ENCODE measurements at places on chromosomes 4 and X.
A peak's percentile ranks its signal among the peaks of the same experiment; 100 is the strongest.

DNA sequence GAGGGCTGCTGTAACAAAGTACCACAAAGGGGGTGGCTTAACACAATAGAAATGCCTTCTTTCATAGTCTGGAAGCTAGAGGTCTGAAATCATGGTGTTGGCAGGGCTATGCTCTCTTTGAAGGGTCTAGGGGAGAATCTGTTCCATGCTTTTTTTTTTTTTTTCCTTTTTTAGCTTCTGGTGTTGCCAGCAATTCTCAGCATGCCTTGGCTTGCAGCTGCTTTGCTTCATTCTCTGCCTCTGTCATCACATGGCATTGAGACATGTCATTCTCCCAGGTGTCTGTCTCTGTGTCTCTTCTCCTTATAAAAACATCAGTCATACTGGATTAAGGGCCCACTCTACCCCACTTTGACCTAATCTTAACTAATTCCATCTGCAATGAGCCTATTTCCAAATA lies 78.6 kb upstream of the BOD1L1 start:
- no peak for DNase-seq

- DNase-seq: no peak
Observed at GRCh38 chrX:16258882-16259281, 91.6 kb downstream of the MAGEB17 start.

DNA sequence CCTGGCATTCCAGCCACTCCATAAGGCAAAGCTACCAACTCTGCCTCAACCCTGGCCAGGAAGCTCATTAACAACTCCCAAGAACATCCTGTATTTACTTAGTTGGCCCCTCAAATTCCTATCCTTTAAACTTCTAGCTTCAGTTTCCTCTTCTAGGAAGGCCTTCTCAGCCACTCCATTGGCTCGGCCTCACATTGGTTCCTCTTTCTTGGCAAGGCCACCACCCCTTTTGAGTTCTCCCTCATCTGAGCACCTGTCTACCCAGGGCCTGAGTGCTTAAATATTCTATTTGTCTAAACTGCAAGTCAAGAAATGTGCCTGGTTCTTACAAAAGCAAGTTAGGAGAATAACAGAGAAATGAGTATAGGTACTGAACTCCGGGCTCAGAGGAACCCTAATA lies 10.0 kb downstream of the SMC1A start:
- DNase-seq: no peak

GRCh38 chr4:139242511-139243051 lies 37.4 kb downstream of the MGARP start:
- DNase-seq: no peak

DNA sequence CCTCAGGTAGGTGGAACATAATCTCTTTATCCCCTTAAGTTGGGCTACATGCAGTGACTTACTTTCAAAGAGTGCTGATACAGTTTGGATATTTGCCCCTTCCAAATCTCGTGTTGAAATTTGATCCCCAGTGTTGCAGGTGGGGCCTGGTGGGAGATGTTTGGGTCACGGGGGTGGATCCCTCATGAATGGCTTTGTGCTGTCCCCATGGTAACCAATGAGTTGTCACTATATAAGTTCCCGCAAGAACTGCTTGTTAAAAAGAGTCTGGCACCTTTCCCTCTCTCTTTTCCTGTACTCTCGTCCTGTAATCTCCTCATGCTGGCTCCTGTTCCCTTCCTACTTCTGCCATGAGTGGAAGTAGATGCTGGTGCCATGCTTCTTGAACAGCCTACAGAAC lies 71.3 kb downstream of the GLRA3 start:
- no peak for DNase-seq

- DNase-seq: no peak
Observed at GRCh38 chrX:118356154-118356701, 10.3 kb downstream of the WDR44 start.

- DNase-seq: no peak
Observed at GRCh38 chr4:103757631-103758030, 37.8 kb upstream of the TACR3 start.

GRCh38 chr4:183618681-183619080 lies 40.3 kb downstream of the RWDD4 start:
- no peak for DNase-seq

DNA sequence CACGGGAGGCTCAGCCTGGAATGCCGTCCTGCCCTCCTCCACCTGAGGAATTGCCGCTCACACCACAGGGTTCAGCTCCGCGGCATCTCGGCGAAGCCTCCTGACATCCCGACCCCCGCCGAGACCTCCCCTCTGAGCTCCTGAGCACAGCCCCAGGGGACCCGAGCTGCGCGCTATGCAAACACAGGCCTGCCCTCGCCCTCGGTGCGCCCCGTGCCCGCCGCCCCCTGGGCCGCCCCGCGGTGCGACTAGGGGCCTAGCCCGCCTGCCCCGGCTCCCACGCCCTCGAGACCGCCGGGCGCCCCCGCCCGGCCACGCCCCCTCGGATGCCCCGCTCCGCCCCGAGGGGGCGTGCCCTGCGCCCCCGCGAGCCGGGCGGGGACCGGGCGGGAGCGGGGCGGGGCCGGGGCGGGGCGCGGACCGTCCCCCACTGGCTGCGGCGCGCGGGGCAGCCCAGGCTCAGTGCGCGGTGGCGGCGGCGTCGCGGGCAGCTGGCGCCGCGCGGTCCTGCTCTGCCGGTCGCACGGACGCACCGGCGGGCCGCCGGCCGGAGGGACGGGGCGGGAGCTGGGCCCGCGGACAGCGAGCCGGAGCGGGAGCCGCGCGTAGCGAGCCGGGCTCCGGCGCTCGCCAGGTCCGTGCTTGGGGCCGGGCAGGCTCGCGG lies at the start of gene FGFR3:
TSS of gene FGFR3 (plus strand) at position 462 of the 664 bp plus-strand sequence. CDS start 642 bp downstream, outside the sequence.
- DNase-seq: peak; percentile 36

DNA sequence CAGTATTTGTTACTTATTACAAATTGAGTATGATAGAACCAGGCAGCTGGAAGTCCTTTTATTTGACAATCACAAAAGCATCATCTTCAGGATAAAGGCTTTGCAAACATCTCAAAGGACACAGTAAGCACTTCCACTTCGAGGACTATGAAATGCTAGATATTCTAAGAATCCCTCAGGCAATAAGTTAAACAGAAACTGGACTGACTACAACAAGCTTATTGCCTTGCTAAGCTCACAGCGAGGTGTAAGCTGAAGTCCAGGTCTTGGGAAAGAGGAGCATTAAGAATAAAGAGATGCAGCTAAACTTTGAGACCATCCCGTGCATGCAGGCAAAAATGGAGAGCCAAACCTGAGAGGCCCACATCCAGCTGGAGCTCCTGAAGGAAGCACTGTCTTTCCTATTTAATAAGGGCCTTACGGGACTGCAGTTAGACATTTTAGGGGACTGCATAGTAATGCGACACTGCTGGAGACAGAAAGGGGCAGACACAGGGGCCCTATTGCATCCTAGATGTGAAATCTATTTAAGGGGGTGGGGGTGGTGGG lies 38.7 kb downstream of the DCHS2 start:
- DNase-seq: no peak

DNA sequence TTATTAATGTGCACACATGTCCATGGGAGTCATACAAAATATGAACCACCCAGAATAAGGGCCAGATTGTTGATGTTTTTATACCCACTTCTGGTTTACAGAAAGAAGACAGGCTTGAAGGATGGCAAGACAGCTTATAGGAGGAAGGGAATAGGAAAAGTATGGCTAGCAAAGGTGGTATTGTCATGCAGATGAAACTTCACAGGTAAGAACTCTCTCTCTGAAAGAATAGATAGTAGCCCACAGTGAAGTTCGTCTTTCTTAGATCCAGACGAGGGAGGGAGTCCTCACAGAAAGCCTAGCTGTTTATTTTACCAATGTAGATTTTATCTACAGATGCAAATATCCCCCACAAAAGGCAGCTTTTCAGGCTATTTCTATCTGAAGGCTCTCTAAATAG lies 43.7 kb upstream of the SPIN4 start:
- DNase-seq: no peak
